ENCODE measurements at places on chromosomes 11 and 22.

GRCh38 chr11:97883086-97883485 lies 1137.7 kb upstream of the CNTN5 start:
- no peak for DNase-seq

DNA sequence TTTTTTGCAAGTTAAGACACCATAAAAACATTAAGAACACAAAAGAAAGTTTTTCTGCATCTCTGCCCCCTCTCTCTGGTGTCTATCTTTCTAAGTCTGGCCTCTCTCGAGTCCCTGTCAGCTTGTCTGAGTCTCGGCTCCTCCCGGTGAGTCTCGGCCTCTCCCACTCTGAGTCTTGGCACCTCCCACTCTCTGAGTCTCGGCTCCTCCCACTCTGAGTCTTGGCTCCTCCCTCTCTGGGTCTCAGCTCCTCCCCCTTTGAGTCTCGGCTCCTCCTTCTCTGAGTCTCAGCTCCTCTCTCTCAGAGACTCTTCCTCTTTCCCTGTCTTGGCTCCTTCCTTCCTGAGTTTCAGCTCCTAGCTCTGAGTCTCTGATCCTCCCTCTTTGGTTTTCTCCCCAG lies 72.5 kb upstream of the AMPD3 start:
- peak; percentile 17 for DNase-seq

GRCh38 chr11:75383246-75383645 lies 16.1 kb upstream of the RPS3 start:
- no peak for DNase-seq

DNA sequence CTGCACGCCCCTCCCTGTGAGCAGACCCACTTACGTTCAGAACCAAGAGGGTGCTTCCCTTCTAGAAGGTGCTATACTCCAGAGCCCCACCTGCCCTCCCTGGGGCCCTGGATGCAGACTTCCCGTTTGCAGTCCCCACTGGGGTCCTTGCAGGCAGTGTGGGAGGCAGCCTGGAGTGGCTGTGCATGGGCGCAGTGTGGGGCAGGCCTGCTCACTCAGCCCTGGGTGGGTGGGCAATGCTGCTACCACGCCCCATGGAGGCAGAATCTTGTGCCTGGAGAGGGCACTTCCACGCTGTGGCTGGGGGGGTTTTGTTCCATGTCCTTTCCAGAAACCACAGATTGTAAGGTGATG lies 116.2 kb downstream of the KCNQ1OT1 start:
- no peak for DNase-seq

- DNase-seq, result no peak
Measured at GRCh38 chr11:27716216-27716615, 16.0 kb upstream of the BDNF start.

DNA sequence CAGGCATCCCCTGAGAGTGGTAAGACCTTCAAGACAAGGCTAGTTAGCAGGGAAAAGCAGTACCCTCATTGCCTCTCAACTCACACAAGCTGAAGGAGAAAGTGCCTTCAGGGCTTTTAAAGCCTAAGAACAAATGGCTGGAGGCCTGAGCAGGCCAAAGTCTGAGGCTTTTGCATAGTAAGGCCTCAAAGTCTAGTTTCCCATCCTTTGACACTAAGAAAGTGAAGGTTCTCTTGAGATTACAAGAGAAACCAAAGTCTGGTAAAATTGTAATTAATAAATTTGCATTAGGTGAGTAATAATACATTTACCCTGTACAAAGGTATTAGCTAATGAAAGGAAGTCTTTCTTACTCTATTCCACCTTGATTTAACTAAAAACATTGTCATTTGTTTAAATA lies 47.0 kb upstream of the CCDC89 start:
- no peak for DNase-seq

DNA sequence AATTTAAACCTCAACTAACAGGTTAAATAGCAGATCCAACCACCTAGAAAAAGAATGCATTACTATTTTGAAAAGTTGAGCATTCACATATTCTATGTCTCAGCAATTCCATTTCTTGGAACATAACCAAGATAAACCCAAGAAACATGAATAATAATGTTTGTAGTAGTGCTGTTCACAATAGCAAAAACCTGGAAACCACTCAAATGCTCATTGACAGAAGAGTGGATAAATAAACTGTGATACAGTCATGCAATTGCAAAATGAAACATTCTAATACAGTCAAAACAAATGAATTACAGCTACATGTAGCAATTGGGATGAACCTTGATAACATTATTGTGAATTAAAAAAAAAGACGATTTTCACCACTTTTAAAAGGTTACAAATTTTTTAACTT lies 162.8 kb upstream of the TMEM45B start:
- DNase-seq, result no peak

- DNase-seq, result no peak
Measured at GRCh38 chr11:40387240-40387980, 1072.0 kb downstream of the LRRC4C start.

- DNase-seq, result no peak
Measured at GRCh38 chr22:41996826-41997225, 1.8 kb upstream of the WBP2NL start.

GRCh38 chr11:8937159-8937558 lies 4.4 kb upstream of the C11orf16 start:
- DNase-seq, result no peak

DNA sequence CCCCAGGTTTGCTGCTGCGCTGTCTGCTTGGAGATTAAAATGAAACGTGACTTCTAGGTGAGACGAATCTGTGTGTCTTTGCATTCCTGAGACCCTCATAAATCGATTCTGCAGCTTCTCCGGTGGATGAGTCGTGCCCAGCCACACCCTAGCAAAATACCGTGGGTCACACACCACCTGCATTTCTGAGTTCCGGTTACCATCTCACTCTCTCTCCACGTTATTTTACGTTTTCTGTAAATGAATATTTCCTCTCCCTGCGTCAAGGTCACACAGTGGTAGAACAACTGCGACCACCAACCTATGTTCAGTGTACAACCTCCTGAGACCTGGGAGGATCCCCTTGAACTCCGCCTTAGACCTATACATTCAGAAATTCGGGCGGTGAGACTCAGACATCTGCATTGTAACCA lies 1.1 kb downstream of the YWHAH start:
- no peak for DNase-seq

- peak; percentile 100 for DNase-seq
Measured at GRCh38 chr11:69122630-69123431, 32.9 kb upstream of the SMIM38 start.

DNA sequence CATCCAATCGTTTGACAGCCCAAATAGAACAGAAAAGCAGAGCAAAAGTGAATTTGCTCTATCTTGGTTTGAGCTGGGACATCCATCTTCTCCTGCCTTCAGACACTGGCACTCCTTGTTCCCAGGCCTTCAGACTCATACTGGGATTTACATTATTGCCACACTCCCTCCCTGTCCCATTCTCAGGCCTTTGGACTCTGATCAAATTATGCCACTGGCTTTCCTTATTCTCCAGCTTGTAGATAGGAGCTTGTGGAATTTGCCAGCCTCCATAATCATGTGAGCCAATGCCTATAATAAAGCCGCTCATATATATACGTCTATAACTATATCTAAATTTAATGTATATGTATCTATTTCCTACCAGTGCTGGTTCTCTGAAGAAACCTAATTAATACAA lies 568.3 kb upstream of the KIRREL3 start:
- no peak for DNase-seq

DNA sequence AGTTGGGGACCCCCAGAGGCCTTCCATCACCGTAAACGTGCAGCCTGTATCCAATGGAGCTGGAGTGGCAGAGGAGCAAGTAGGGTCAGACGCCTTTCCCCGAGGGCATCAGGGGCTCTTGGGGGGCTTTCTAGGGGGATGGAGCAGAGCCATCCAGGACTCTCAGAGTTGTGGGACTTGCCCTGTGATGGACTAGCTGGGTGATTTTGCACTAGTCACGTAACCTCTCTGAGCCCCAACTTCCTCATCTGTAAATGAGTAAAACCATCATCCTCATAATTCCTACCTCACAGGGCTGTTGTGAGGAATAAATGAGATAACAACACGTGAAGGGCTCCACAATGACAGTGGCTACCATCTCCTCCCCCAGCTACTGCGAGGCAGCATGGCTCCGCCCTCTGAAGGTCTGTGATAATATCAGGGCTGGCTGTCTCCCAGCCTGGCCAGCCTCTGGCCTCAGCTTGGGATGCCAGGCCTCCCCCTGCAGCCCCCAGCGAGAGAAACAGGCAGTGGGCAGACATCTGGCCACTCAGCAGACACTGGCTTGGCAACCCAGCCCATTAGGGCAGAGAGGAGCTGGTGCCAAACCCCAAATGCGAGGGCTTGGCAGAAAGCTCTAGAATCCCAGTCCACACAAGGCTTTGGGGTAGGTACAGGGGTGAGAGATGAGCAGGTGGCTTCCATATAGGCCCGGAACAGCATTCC lies 6.7 kb downstream of the USP2 start:
- DNase-seq, result no peak

DNA sequence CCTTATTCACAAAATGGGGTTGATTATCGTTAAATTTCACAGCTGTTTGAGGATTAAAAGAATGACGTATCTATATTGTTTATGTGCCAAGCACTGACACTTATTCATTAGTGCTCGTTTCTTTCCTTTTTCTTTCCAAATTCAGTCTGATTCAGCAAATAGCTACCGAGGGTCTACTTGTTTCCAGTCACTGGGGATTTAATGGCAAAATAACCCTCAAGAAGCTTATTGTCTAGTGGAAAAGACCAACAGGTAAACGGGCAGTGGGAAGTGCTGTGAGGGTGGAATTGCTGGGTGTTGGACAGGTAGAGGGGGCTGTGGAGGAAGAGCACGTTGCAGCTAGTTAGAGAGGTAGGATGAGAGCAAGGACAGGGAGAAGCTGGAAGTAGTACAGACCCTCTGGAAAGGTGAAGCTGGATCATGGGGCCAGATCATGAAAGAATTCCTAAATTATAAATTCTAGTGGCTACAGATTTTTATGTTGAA lies 48.3 kb upstream of the BIRC3 start:
- no peak for DNase-seq

DNA sequence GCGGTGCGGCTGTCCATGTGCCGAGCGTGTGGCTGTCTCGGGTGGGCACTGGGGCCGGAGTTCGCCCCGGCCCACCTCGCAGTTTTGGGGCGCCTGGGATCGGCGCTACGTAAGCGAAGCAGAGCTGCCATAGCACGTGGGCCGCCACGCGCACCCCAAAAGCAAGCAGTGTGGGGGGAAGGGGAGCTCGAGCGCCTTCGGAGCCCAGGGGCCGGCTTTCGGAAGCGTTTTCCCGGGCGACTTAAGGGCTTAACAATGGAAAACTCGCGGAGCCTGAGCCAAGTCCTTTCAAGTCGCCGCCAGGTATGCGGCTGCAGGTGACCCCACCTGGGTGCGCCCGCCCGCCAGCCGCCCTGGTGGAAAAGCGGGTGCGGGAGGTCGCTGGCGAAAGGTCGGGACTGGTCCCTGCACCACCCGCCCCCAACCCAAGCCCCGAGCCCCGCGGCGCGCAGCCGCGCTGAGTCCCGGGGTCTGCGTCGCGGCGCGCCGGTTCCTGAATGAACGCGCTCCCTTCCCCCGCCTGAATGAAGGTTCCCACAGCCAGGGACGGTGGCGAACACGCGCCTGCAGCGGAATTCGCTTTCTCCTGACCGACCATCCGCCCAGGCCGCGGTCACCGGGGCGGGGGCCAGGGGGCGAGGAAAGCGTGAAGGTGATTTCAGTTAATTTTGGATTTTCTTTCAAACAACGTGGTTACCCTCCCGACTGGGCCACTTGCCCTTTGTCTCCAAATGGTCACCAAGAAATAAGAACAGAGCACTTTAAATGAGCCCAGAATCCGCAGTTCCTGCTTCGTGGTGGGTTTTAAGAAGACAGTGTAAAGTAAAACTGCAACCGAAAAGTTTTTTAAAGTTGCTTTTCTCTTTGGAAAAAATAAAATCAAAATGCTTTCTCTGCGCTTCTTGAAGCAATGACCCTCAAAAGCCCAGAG lies 2.8 kb upstream of the CCND1 start:
- DNase-seq, result peak; percentile 98

GRCh38 chr22:49091917-49092545 lies 735.6 kb downstream of the BRD1 start:
- DNase-seq, result no peak

GRCh38 chr11:134559602-134559962 lies 147.5 kb upstream of the B3GAT1 start:
- no peak for DNase-seq

DNA sequence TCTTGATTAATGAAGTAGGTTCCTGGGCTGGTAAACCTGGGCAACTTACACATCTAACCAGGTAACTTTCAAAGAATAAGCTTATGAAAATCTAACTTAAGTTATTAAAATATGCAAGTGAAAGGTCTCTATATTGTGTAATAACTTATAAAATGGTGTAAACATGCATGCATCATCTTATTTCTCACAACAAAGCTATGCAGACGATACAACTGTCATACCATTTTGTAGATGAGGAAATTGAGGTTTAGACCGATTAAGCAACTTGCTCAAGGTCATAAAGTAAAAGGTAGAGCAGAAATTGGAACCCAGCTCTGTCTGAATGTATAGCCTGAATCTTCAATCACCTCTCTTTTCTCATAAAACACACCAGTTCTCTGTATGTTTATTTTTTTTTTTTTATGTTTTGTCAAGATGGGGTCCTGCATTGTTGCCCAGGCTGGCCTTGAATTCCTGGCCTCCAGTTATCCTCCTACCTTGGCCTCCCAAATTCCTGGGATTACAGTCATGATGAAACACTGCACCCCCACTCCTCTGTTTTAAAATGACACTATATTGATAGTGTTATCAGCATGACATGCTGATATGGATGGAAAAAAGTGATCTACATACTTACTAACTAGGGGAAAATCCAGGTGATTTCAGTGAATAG lies 109.6 kb downstream of the SGSM3 start:
- no peak for DNase-seq

DNA sequence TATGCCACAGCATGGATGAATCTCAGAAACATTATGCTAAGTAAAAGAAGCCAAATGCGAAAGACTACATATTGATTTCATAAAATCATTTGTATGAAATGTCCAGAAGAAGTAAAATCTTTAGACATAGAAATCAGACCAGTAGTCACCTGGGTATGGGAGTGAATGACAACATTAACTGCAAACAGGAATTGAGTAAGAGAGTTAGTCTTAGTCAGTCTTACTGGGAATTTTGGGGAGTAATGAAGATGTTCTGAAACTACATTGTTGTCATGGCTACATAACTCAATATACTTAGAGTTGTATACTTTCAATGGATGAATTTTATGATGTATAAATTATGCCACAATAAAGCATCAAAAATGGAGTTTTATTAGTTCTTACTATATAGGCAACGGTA lies 107.8 kb upstream of the CHORDC1 start:
- DNase-seq, result no peak

DNA sequence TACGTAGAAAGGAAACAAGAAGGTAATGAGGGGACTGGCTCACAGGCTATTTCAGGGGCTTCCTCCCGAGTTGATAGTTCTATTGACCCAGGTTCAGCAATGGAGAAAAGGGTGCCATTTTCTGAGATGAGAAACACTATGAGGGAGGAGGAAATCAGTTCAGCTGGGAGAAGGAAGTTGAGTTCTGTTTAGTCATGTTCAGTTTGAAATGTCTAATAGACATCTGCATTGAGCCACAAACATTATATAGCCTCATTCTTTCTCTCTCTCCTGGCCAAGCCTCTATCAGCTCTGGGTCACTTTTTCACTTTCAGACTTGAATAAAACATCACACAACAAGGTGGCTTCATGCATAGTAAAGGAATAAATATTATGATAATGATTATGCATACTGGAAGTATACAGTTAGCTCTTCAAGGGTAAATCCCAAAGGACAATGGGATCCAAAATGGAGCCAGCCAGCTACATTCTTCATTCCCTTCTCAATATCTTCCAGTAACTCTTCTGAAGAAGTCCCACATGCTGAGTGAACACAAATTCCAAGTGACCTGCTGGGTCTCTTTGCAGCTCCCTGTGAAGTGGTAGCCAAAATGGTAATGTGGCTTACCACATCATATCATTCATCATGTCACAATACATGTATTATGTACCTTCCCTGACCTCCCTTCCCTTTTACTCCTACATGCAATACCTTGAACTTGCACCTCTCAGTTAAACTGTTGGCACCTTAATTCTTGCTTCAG lies 80.9 kb upstream of the CD44 start:
- no peak for DNase-seq
